Activated T-helper 1 cell treated with anti-CD3 and anti-CD28 coated beads, Interleukin-2, amount 50 U/mL, for 16 hours (primary cell): ENCODE measurements at places on chromosomes 6 and 20.

GRCh38 chr6:36227379-36228228 is 31.1 kb downstream of the BRPF3 start:
- no peak for DNase-seq

GRCh38 chr6:37392821-37393220 is 39.0 kb downstream of the RNF8 start:
- no peak for DNase-seq

DNA sequence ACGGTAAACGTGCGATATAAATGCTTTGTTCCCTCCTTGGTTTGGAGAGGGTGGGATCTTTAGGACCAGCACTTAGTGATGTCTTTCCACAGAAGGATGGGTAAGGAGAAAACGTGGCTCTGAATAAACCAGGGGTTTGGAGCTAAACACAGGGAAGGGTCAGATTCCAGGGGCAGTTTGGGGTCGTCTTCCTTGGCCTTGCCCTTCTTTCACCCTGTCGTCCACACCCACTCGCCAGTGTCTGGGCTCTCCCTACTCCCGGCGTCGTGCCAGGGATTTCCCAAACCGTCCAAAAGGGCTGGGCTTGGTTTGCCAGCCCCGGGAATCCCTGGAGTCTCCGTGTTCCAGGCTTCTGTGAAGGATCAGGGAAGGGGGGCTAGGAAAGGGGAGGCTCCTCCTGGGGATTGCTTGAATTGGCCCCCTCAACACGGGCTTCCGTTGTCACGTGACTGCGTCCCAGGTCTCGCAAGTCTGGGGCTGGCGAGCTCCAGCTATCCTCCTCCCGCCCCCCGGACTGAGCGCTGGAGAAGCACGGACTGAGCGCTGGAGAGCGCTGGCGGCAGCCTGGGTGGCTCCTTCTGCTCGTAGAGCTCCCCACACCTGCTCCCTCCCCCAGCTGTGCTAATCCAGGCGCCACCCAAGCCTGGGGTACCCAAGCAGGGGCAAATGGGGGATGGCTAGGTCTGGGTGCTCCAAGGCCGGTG is 9.4 kb upstream of the ARMC12 start:
- no peak for DNase-seq

- no peak for DNase-seq
Measured at GRCh38 chr6:142975365-142975764, 30.4 kb upstream of the HIVEP2 start.

DNA sequence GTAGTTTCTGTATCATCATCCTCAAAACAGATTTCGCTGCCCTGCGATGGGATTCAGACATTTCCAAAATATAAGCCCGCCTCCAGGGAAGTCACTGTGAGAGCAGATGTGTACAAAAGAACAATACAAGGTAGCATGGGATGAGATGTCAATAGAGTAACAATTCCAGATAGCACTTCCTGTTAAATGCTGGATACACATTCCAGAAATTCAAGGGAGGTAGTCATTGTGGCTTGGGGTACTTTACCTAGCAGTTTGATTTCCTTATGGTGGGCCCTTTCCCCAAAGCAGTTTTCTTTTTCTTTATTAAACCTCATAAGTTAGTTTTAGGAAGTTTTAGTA is 2.5 kb downstream of the RNF217 start:
- no peak for DNase-seq

GRCh38 chr6:112286010-112286409 is 31.6 kb upstream of the LAMA4 start:
- DNase-seq = no peak

DNA sequence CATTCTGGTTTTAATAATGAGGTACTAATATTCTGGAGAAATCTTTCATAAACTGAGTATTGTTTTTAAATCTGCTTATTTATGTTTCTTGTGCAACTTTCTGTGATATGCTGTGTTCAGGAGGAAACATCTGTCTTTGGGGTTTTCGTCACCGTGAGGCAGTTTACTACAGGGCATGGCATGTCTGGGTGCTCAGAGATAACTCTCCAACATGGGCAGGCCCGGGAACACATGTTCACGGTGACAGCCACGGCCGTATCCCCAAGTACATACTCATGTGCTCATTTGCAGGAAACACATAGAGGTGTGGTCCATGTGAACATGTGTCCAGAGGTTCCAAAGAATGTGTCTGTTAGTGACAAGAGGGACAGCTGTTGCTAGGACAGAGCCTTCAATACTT is 62.1 kb upstream of the CNKSR3 start:
- DNase-seq = no peak

DNA sequence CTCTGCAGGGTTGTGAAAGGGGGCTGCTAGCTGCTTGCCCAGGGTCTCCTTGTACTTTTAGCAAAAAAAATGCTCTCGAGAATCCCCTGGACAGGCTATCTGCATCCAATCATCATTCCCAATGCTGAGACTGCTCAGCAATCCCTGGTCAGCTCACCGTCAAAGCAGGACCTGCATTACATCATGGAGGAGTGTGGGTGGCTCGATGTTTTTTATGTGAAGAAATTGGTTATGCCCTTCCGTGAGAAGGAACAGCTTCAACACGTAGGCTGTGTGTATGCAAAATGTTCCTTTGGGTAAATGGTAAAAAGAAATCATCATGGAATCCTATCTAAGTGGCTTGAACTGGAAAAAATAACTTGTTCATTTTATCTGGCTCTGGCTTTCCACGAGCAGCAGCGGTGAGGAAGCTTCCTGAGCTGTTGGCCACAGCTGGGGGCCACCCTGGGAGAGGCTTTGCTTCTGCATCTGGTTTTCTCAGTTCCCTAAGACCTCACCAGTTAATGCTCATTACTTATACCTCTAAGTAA is 111.4 kb downstream of the FYN start:
- no peak for DNase-seq

GRCh38 chr6:20092071-20092566 is 120.2 kb downstream of the MBOAT1 start:
- no peak for DNase-seq

- DNase-seq = peak; percentile 56
Measured at GRCh38 chr6:31128093-31128676, 7.9 kb upstream of the CDSN start.

DNA sequence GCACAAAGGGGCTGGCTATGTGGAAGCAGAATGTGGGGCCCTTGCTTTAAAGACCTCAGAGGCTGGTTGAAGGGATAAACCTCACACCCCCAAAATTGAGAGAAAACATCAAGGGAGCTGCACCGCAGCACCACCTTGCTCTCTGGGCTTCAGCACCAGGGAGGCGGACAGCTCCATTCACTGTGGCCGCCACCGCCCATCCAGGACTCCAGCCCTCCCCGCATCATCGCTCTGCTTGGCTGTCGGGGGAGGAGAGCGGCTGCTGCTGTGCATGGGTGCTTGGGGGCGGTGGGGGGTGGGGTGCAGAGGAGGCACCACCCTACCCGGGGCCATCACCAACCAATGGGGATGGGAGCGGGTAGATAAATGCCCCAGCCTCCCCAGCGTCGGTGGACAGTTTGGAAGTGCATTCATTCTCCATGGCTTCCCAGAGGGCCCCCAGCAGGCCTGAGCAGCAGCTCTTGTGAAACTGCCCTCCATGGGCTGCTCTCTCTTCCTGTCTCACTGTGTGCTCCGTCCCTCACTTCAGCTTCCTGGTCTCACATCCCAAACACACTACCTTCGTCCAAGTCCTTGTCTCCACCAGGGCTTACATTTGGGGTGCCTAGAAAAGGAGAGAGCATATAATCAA is 75.7 kb upstream of the BHLHE23 start:
- no peak for DNase-seq

DNA sequence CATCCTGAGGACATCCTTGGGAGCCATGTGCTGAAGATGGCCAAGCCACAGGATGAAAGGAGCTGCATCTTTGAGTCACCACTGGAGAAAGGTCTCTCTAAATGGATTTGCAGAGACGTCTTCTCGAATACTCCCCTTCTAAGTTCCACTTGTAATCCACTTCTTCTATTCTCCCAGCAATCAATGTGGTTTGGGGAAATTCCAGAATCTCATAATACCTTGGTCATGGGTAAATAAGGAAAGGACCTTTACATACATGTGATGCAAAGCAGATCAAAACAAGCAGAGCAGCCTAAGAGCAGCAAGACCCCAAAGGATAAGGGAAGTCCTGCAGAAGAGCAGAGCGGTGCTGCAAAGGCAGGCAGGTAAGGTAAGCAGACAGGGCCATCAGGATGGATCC is 35.3 kb downstream of the TRIM38 start:
- no peak for DNase-seq

DNA sequence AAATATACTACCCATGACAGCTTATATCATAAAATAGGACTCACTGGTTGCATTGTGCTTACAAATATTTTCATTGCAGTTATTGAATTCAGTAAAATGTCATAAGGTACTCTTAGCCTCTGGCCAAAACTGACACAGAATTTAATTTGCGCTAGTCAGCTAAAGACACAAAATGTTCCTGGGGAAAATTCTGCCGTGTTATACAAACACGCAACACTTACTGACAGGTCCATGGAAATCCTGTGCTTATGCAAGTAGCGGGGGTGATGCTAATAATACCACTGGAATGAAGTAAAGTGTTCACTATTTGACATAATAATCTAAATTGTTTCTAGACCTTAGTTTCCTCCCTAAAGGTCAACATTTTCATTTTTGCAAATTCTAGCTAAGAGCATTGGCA is 354.4 kb upstream of the RSPO3 start:
- DNase-seq = no peak

- no peak for DNase-seq
Measured at GRCh38 chr6:27882624-27883023, 29.6 kb downstream of the OR2B2 start.
